ENCODE measurements at places on chromosomes 2 and 18.
A peak's percentile ranks its signal among the peaks of the same experiment; 100 is the strongest.

- DNase-seq = no peak
Measured at GRCh38 chr18:13760047-13760446, 33.6 kb downstream of the RNMT start.

GRCh38 chr2:64541547-64541946 lies 17.4 kb downstream of the AFTPH start:
- DNase-seq = no peak

GRCh38 chr2:218465987-218466633 lies 47.2 kb downstream of the VIL1 start:
- no peak for DNase-seq

- no peak for DNase-seq
Measured at GRCh38 chr2:69132960-69133590, 120.1 kb downstream of the ANTXR1 start.

GRCh38 chr2:31812051-31812798 lies 198.6 kb downstream of the MEMO1 start:
- no peak for DNase-seq

- DNase-seq = no peak
Measured at GRCh38 chr2:83081826-83082690, 1377.0 kb downstream of the SUCLG1 start.

- no peak for DNase-seq
Measured at GRCh38 chr2:71460595-71461303, 7.4 kb downstream of the DYSF start.

GRCh38 chr2:239605976-239606375 lies 205.2 kb upstream of the HDAC4 start:
- no peak for DNase-seq

DNA sequence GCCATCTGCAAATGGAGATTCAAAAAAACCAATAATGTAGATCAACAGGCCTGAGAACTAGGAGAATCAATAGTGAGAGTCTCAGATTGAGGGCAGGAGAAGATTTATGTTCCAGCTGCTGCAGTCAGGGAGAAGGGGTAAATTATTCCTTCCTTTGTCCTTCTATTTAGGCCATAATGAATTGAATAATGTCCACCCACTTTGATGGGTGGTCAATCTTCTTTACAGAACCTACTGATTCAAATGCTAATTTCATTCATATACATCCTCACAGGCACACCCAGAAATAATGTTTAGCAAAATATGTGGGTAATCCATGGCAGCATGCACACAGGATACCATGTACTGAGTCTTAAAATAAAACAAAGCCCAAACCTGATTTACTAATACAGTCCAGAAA lies 695.3 kb upstream of the REG3G start:
- DNase-seq = no peak

DNA sequence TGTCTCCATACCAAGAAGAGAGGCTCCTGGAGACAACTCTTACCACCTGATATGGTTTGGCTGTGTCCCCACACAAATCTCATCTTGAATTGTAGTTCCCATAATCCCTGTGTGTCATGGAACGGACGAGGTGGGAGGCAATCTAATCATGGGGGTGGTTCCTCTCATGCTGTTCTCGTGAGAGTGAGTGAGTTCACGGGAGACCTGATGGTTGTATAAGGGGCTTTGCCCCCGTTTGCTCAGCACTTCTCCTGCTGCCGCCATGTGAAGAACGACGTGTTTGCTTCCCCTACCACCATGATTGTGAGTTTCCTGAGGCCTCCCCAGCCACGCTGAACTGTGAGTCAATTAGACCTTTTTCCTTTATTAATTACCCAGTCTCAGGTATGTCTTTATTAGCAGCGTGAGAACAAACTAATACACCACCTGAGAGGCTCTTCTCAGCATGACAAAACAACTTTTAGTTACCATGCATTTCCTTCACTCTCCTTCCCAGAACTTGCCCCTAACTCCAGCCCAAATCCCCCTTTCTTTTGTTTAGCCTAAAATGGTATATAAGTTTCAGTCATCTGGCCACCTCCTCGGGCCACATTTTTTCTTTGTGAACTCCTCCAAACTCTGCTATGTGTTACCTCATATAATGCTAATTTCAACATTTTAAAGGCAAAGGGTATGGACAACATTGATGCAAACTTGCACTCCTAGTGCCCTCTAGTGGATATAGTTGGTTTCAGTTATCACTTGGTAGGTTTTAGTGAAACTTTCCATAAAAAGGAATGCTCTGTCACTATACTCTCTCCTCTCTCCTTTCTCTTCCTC lies 58.6 kb upstream of the SLC25A52 start:
- peak; percentile 34 for DNase-seq

- no peak for DNase-seq
Measured at GRCh38 chr2:162475661-162476060, 131.7 kb downstream of the GCA start.

- DNase-seq = no peak
Measured at GRCh38 chr2:144470334-144470733, 49.6 kb downstream of the ZEB2 start.

DNA sequence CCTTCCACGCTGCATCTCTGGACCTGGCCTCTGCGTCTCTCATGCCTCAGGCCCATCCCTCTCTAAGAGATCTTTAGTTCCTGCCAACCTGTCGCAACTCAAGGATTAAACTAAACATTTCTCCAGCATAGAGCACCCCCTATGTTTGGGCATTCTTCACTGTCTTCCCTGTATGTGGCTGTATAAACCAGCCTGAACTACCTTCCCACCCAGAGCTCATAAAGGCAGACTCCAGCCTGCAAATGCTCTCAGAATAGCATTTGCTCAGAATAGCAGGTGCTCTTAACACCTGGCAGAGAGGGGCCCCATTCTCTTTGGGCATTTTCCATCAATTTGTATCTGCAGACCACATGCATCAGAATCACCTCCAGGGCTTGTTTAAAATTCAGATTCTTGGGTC lies 83.4 kb downstream of the EHD3 start:
- DNase-seq = no peak

- no peak for DNase-seq
Measured at GRCh38 chr2:84393829-84394228, 65.3 kb downstream of the SUCLG1 start.

DNA sequence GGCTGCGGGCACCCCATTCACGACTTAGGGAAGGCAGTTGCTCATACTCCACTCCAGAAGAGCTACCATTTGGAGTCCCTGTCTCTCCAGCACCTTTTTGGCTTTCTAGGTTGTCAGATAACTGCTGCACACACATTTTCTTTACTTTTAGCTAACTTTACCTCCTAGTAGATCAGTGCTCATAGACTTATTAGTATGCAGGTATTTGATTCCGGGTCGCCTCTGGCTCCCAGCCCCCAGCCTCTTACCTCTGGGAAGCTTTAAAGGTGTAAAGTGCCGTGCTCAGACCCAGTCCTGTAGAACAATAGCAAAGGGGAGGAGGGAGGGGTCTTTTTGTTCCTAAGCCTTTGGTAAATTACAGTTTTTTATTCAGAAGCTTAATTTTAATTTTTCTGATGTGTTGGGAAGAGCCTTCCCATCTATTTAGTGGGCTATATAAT lies 102.9 kb downstream of the SPTBN1 start:
- no peak for DNase-seq

GRCh38 chr18:21489119-21489750 lies 111.3 kb downstream of the ESCO1 start:
- DNase-seq = no peak

- DNase-seq = no peak
Measured at GRCh38 chr2:120740375-120740764, 4.7 kb downstream of the GLI2 start.

- DNase-seq = no peak
Measured at GRCh38 chr2:197134206-197134605, 176.4 kb downstream of the ANKRD44 start.

DNA sequence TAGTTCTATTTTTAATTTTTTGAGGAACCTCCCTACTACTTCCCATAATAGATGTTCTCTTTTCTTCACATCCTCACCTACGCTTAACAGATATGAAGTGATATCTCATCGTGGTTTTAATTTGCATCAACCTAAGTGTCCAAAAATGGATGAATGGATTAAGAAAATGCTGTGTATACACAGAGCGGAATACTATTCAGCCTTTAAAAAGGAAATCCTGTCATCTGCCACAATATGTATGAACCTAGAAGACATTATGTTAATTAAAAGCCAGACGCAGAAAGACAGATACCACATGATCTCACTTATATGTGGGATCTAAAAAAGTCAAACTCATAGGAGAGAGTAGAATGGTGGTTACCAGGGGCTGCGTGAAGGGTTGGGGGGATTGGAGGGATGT lies 113.0 kb downstream of the PTRHD1 start:
- DNase-seq = no peak

GRCh38 chr2:231244382-231245248 lies 46.2 kb downstream of the ARMC9 start:
- no peak for DNase-seq

DNA sequence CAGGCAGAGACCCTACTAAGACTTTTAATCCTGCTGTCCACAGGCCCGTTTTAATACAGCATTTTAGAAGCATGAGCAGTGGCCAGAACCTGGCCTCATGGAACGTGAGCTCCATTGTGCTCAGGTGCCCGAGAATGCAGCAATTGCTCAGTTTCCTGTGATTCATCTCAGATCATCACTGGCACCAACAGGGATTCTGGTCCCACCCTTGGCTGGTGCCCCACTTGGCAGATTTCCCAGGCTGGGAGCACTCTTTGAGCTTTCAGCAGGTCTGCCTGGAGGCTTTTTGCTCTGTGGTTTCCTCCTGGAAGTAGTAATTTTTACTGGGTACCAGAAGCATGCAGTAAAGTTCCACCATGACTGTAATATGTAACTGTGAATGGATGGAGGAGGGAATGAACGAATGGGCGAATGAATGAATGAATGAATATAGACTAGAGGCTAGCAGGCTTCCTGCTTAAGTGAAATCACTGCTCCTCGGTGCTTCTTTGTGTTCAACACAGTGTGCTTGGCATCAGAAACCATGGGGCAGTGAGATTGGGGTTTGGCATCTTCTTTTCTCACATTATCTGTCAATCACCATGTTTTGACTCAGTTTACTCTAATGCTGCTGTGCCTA lies 312.9 kb downstream of the PRKCE start:
- no peak for DNase-seq

DNA sequence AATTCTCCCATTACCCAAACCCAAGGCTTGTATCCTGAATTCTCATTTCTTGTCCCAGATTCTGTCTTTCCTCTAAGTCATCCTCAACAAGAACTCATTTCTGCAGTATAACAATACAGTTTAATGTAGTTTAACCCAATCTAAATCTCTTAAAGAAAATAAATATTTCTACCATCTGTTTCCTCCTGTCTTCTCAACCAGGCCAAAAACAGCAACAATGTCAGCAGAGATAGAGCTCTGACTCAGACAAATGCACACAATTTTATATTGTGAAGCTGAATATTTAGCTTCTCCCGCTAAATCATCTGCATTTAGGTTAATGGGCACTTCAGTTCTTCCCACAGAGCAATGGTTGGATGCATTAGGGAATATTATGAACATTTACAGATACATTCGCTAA lies 35.7 kb upstream of the KYNU start:
- DNase-seq = no peak

DNA sequence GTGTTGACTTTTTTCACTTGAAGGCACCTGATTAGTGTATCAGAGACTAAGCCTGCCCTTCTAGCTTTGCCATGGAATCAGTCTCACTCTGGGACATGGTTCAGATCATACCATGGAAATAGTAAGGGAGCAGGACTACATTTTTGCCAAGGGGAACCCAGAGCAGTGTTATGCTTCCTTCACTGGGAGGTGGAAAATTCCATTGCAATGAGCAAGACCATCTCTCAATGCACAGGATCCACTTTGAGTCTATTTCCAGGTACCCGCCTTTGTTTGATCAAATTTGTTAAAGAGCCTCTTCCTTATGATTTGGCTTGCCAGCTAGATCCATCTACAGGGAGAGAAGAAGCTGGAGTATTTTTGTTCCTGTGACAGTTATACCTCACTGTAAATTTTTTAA lies 395.8 kb downstream of the MTX2 start:
- no peak for DNase-seq

GRCh38 chr2:147171941-147172340 lies 672.9 kb upstream of the ACVR2A start:
- DNase-seq = no peak

GRCh38 chr2:72165792-72166191 lies 18.1 kb upstream of the CYP26B1 start:
- no peak for DNase-seq

DNA sequence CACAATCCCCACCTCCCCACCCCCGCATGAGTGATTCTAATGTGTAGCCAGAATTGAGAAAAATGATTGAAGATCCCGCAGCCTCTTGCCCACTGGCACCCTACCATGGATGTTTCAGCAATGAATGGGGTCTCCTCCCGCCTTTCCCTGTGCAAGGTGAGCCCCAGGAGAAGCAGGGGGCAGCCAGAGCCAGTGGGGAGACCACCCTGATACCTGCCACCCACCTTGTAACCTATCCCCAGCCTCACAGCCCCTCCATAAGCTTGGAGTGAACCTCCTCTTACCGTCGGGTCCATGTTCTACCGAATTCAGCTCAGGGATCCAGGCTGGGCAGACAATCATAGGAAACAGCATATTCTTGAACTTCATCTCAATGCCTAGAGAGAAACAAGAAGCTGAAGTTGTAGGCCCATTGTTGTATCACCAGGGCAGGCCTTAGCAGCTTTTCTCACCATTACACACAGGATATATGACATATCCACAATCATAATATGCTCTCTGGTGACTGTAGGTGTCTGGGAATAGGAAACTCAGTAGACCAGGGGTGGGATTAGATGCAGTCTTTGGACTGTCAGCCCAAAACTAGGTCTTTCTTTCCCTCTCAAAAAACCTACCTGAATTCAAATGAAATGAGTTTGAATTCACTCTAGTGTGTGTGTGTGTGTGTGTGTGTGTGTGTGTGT lies 30.9 kb downstream of the XDH start:
- no peak for DNase-seq

- DNase-seq = peak; percentile 23
Measured at GRCh38 chr2:55519938-55520885, 694 bp downstream of the CFAP36 start.

- no peak for DNase-seq
Measured at GRCh38 chr2:212097001-212097400, 441.6 kb downstream of the ERBB4 start.

DNA sequence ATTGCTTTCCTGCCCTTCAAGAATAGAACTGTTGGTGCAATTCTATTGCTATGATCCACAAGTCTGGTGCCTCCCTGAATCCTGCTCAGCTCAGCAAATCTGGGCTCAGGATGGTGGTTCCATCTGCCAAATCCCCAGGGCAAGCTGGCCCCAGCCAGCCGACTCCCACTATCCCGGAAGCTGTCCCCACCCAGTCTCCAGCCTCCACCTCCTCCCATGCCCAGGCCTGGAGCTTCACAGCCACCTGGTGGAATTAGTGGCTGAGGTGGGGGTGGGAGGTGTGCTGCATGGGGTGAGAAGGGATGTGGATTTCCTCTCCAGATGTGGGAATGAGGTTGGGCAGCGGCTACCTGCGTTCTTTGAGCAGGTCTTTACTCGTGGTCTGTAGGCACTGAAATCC lies 119.3 kb upstream of the SMAD2 start:
- no peak for DNase-seq

DNA sequence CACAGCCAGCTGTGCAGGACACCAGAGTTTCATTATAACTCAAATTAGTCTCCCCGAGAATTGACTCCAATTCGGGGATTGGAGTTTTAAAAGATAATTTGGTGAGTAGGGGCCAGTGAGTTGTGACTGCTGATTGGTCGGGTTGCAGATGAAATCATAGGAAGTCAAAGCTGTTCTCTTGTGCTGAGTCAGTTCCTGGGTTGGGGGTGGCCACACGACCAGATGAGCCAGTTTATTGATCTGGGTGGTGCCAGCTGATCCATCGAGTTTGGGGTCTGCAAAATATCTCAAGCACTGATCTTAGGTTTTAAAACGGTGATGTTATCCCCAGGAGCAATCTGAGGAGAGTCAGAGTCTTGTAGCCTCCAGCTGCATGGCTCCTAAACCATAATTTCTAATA lies 82.7 kb upstream of the SLC66A3 start:
- no peak for DNase-seq

- DNase-seq = no peak
Measured at GRCh38 chr2:18814387-18814786, 225.0 kb upstream of the NT5C1B start.
